Endothelial cell of umbilical vein (primary cell): ENCODE measurements at places on chromosomes 11 and 22.

GRCh38 chr11:72779495-72780128, 14.2 kb downstream of the STARD10 start:
- DNase-seq: no peak
- H3K4me1 ChIP-seq: peaks cover 3% of the 10 kb centered on the region
- H3K36me3 ChIP-seq: no peaks in the 10 kb centered on the region
- no peak overlapping the region for H3K4me3 ChIP-seq
- no peak overlapping the region for H3K27ac ChIP-seq

- no peaks in the 10 kb centered on the region for H3K36me3 ChIP-seq
- no peaks in the 10 kb centered on the region for H3K27me3 ChIP-seq
- DNase-seq: peak; percentile 4
- no peak overlapping the region for H3K27ac ChIP-seq
- H3K4me1 ChIP-seq: no peaks in the 10 kb centered on the region
- no peak overlapping the region for H3K4me3 ChIP-seq
These were observed 328.3 kb upstream of the NARS2 start for GRCh38 chr11:78902771-78903507.

- H3K27ac ChIP-seq: no peak overlapping the region
- H3K4me3 ChIP-seq: no peak overlapping the region
- H3K27me3 ChIP-seq: no peaks in the 10 kb centered on the region
- no peaks in the 10 kb centered on the region for H3K36me3 ChIP-seq
- no peaks in the 10 kb centered on the region for H3K4me1 ChIP-seq
These were observed 259.1 kb upstream of the PLET1 start for GRCh38 chr11:112519751-112520150.

DNA sequence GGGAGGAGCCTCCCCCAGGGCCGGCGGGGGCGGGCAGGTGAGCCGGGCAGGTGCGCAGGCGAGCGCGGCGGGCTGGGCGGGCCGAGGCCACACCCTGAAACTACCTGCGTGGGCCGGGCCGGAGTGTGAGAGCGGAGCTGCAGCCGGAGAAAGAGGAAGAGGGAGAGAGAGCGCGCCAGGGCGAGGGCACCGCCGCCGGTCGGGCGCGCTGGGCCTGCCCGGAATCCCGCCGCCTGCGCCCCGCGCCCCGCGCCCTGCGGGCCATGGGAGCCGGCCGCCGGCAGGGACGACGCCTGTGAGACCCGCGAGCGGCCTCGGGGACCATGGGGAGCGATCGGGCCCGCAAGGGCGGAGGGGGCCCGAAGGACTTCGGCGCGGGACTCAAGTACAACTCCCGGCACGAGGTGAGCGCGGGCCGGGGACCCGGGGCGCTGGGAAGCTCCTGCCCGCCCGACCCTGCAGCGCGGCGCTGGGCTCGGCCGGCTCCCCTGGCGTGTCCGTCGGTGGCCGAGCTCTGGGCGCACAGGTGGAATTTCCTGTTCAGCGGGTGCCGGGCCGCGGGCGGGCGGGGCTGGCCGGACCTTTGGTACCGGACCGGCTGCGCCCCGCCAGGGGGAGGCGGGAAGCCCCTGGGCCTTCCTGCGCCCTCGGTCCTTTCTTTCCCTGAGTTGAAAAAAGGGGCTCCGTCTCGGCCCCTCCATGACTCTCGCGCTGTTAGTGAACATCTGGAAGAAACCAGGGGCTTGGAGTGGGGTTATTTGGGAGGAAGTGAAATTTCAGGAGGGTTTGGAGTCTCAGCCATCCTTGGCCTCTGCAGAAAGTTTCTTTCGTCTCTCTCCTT, at the start of gene ST14:
ST14 (plus strand) TSS at position 126 of the 841 bp plus-strand sequence; CDS start at position 324, 198 bp downstream.
- no peaks in the 10 kb centered on the region for H3K4me1 ChIP-seq
- peaks cover 45% of the 10 kb centered on the region for H3K27me3 ChIP-seq
- no peaks in the 10 kb centered on the region for H3K36me3 ChIP-seq
- no peak within 1 kb of the TSS for H3K27ac ChIP-seq
- no peak within 1 kb of the TSS for H3K4me3 ChIP-seq
- no peak for DNase-seq

GRCh38 chr11:116861539-116861938, 24.1 kb upstream of the APOA1 start:
- peaks cover 19% of the 10 kb centered on the region for H3K36me3 ChIP-seq
- DNase-seq: peak; percentile 44
- no peaks in the 10 kb centered on the region for H3K27me3 ChIP-seq
- H3K4me3 ChIP-seq: no peak overlapping the region
- H3K27ac ChIP-seq: peak overlapping the region; percentile 12
- H3K4me1 ChIP-seq: peaks cover 10% of the 10 kb centered on the region

- peaks cover 43% of the 10 kb centered on the region for H3K36me3 ChIP-seq
- peaks cover 7% of the 10 kb centered on the region for H3K4me1 ChIP-seq
- DNase-seq: no peak
These were observed 5.1 kb downstream of the ZPR1 start for GRCh38 chr11:116782728-116783127.

- peaks cover 26% of the 10 kb centered on the region for H3K27me3 ChIP-seq
- H3K4me1 ChIP-seq: no peaks in the 10 kb centered on the region
- DNase-seq: no peak
- no peak overlapping the region for H3K27ac ChIP-seq
These were observed 22.1 kb upstream of the NNMT start for GRCh38 chr11:114273890-114274635.

DNA sequence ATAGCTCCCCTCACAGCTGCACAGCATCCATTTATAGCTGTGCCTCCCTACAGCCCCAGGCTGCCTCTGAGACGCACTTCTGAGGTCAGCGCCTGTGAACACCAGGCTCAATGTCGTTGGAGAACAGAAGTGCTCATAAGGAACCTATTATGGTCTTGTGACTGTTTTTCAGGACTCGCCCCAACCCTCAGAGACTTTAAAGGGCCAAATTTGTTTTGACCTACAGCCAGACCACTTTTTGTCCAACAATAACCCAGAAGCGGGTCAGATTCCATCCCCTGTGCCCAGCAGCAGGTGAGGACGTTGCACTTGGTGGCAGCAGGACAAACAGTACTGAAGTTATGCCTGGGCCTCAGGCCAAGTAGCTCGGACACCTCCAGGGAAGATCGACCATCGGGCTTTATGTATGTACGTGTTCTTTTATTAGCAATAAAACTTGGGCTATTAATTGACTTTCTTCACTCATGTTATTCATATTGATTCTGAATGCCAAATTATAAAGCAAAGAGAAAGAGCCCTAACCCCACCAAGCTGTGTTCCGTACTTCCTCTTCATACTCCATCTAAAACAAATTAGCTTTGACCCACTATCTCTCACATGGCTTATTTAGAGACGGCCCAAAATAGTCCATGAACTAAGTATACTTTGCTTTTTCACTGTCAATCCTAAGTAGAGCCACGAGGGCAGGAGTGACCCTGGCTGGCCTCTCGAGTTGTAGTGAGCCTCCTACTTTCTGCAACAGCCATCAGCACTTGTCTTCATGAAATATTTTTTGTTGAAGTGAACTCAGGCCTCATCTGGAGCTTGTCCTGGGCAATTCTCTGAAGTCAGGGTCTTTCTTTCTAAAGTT, 92.3 kb upstream of the PAX6 start:
- no peak overlapping the region for H3K4me3 ChIP-seq
- no peaks in the 10 kb centered on the region for H3K27me3 ChIP-seq
- H3K4me1 ChIP-seq: no peaks in the 10 kb centered on the region
- no peak for DNase-seq
- no peak overlapping the region for H3K27ac ChIP-seq
- no peaks in the 10 kb centered on the region for H3K36me3 ChIP-seq

DNA sequence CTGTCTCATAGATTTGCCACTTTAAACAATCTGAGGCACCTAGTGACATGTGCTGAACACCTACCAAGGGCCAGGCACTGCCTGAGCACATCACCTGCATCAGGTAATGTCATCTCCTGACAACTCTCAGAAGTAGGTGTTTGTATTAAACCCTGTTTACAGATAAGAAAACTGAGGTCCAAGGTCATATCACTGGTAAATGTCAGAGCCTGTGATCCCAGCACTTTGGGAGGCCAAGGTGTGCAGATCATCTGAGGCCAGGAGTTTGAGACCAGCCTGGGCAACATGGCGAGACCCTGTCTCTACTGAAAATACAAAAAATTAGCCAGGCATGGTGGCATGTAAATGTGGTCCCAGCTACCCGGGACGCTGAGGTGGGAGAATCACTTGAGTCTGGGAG, 39.1 kb upstream of the ACCSL start:
- DNase-seq: no peak
- H3K4me1 ChIP-seq: no peaks in the 10 kb centered on the region
- H3K36me3 ChIP-seq: no peaks in the 10 kb centered on the region
- H3K4me3 ChIP-seq: no peak overlapping the region

- no peak overlapping the region for H3K4me3 ChIP-seq
- H3K27me3 ChIP-seq: no peaks in the 10 kb centered on the region
- H3K27ac ChIP-seq: no peak overlapping the region
- no peaks in the 10 kb centered on the region for H3K4me1 ChIP-seq
- no peak for DNase-seq
These were observed 267.2 kb downstream of the NTM start for GRCh38 chr11:131637469-131638175.

GRCh38 chr11:94112206-94112953, 16.3 kb upstream of the PANX1 start:
- no peak for DNase-seq
- no peak overlapping the region for H3K4me3 ChIP-seq
- H3K36me3 ChIP-seq: no peaks in the 10 kb centered on the region
- no peaks in the 10 kb centered on the region for H3K27me3 ChIP-seq

GRCh38 chr11:19879307-19880087, 166.9 kb downstream of the NAV2 start:
- DNase-seq: peak; percentile 25
- no peaks in the 10 kb centered on the region for H3K27me3 ChIP-seq
- no peak overlapping the region for H3K27ac ChIP-seq
- peaks cover 4% of the 10 kb centered on the region for H3K36me3 ChIP-seq
- peaks cover 14% of the 10 kb centered on the region for H3K4me1 ChIP-seq

DNA sequence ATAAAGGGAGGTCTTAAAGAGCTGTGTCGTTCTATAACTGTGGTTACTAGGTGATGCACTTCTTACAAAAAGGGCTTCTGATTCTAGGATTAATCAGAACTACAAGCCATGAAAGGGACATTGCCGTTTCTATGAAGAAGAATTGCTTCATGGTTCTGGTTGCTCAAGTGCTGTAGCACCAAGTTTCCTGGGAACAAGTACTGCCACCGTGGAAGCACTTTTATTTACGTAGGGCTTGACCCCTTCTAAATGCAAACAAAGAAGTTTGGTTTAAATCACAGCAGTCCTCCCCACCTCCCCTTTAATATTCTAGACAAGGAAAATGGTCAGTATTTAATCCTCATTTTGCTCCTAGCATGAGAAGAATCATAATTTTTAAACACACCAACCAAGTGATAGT, 9.8 kb downstream of the YAP1 start:
- H3K4me1 ChIP-seq: peaks cover 8% of the 10 kb centered on the region
- no peak for DNase-seq
- H3K27ac ChIP-seq: no peak overlapping the region
- peaks cover 36% of the 10 kb centered on the region for H3K27me3 ChIP-seq
- peaks cover 2% of the 10 kb centered on the region for H3K36me3 ChIP-seq

- peaks cover 6% of the 10 kb centered on the region for H3K4me1 ChIP-seq
- H3K27ac ChIP-seq: no peak overlapping the region
- H3K27me3 ChIP-seq: no peaks in the 10 kb centered on the region
- H3K4me3 ChIP-seq: no peak overlapping the region
- DNase-seq: no peak
These were observed 44.7 kb upstream of the SHISAL1 start for GRCh38 chr22:44357296-44357965.

DNA sequence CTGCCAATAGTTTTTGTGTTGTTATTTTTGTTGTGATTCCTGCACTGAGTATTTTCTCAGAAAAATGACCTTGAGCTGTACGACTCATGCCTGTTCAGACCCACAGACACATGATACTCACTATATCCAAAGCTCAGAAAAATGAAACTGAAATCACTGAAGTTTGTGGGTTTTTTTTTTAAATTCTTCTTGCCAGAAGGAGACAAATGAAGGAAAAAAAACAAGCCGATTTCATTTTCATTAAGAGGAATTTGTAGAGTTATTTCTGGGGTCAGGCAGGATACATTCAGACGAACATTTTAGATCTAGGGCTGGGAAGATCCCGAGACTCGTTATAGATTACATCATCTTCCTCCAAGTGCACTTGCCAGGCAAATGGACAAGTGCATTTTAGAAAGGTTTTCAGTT, 60.4 kb downstream of the BMAL1 start:
- no peak overlapping the region for H3K4me3 ChIP-seq
- H3K36me3 ChIP-seq: no peaks in the 10 kb centered on the region
- H3K27me3 ChIP-seq: no peaks in the 10 kb centered on the region
- peak; percentile 81 for DNase-seq
- H3K27ac ChIP-seq: peak overlapping the region; percentile 76

GRCh38 chr11:134577751-134578395, 165.8 kb upstream of the B3GAT1 start:
- no peaks in the 10 kb centered on the region for H3K4me1 ChIP-seq
- no peaks in the 10 kb centered on the region for H3K36me3 ChIP-seq
- no peak for DNase-seq
- no peaks in the 10 kb centered on the region for H3K27me3 ChIP-seq

DNA sequence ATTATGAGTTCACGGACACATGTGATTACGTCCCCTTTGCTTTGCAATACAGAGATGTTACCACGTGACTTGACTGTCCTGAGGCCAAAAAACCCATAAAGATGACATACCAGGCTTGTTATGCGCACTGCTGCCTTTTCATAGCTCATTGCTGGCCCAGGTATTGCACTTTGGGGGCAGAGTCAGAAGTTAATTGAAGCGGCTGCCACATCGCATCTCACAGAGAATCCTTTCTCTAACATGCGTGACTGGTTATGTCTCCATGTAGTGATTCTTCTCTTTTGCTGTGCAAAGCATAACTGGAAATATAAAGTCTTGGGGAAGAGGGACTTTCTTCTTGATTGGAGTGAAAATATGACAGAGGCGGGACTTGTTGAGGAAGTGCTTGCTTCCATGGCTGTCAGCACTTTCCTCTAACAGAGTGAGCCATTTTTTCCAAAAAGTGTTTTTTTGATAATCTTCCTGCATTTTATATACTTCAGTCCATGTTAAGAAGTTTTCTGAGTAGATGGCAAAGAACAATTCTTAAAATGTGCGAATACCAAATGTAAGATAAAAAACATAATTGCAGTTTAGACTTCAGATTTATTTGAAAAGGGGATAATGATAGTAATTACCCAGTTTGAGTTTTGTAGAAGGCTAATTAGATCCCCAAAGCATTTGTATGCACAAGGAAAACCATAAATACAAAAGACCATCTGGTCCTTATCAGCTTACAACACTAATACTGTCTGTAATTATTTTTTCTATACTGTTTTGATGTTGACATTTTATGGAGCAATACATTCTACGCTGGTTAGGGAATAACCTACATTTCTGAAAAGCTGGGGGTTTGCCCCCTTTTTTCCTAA, 324.6 kb upstream of the MTNR1B start:
- no peaks in the 10 kb centered on the region for H3K36me3 ChIP-seq
- no peak overlapping the region for H3K27ac ChIP-seq
- H3K27me3 ChIP-seq: no peaks in the 10 kb centered on the region

DNA sequence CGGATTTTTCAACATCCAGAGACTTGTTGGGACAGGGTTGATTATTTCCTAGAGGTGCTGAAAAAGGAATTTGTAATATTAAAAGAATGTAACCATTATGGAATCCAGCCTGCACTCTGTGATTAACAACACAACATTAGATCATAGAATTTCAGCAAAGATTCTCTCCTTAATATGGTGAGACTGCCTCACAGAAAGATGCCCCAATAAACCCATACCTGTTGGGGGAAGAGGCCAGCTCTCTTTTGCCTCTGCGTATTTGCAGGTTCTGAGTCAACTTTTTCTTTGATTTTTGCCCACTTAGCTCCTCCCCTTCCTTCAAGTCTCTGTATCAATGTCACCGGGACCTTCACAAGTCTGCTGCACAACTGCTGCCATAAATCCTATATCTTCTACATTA, 12.4 kb upstream of the MTMR3 start:
- DNase-seq: no peak
- H3K27ac ChIP-seq: no peak overlapping the region
- H3K36me3 ChIP-seq: no peaks in the 10 kb centered on the region
- no peaks in the 10 kb centered on the region for H3K4me1 ChIP-seq
- no peak overlapping the region for H3K4me3 ChIP-seq
